Glomerular endothelial cell (primary cell): ENCODE measurements at places on chromosomes 13 and 19. TPM values are rescaled to one million over a fixed set of nuclear protein-coding genes. Genes with fewer than 3 reads are reported as not detected.

- no peak for DNase-seq
Observed at GRCh38 chr13:89011615-89012014, 1340.4 kb downstream of the SLITRK5 start.

- DNase-seq, result no peak
Observed at GRCh38 chr19:10086591-10087192, 575 bp downstream of the SHFL start.

GRCh38 chr13:113746671-113747070 is 12.4 kb upstream of the TMEM255B start:
- DNase-seq, result no peak

- DNase-seq, result no peak
Observed at GRCh38 chr19:3682741-3683404, 17.4 kb downstream of the PIP5K1C start.

Gene TMEM59L
- total RNA-seq, result 1.4 and 1.6 TPM in 2 replicates

GRCh38 chr19:48530066-48530720 is 18.6 kb upstream of the LMTK3 start:
- no peak for DNase-seq

Gene CSNK1A1L
- not detected in 2 replicates for total RNA-seq

DNA sequence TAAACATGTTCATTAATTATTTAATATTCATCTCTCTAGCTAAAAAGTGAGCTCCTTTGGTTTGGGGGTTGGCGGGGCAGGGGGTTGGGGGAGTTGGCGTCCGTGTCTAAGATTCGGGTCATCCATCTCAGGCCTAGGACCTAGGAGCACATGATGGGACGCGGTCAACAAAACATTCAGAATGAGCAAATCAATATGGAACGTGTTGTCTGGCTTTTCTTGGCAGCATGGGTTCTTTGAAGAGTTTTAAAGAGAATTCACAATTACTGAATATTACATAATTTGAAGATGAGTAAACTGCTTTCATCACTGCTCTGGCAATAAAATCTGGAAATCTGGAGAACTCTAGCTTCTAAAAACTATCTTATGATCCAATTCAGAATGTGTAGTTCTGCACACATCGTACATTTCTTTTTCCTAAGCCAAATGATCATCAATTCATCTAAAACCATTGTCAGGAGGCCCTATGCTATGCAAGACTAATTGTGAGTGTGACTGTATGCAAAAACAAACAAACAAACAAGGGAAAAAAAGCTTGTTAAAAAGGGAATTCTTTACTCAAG is 5.4 kb upstream of the ARGLU1 start:
- DNase-seq, result no peak

DNA sequence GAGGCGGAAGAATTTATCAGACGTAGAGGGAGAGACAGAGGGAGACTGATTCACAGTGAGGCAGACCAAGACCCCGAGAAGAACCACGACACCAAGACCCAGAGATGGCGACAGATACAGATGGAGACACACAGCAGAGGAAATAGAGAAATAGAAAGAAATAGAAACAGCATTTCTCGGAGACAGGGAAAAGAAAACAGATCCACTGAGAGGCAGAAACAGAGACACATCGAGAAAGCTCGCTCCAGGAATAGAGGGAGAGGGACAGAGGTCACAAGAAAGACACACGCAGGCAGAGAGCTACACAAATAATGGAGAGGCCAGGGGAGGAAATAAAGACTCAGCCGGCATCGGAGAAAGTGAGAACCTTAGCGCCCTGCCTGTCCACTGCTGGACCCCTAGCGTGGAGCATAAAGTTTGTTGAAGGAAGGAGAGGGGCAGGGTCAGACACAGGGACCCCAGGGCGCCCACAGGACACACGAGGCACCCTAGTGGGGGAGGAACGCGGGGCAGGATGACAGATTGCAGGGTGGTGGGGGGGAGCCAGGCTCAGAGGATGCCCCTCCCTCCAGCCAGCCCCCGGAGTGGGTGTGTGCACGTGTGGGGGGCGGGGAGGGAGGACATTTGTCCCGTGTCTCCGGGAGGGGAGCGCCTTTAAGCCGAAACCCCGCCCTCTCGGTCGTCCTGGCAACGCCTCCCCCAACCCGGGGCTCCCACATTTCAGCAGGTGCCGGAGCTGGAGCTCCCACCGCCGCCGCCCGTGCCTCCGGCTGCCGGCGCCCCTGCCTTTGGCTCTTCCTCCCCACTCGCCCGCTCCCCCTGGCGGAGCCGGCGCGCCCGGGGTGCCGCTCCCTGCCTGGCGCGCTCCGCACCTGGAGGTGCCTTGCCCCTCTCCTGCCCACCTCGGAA is at the start of gene PRKCG:
TSS of gene PRKCG (plus strand) at position 716 of the 909 bp plus-strand sequence. CDS start 298 bp downstream, outside the sequence.
- no peak for DNase-seq

Gene ZNF723
- not detected in 2 replicates for total RNA-seq
